ENCODE measurements at places on chromosomes 7 and 10.

DNA sequence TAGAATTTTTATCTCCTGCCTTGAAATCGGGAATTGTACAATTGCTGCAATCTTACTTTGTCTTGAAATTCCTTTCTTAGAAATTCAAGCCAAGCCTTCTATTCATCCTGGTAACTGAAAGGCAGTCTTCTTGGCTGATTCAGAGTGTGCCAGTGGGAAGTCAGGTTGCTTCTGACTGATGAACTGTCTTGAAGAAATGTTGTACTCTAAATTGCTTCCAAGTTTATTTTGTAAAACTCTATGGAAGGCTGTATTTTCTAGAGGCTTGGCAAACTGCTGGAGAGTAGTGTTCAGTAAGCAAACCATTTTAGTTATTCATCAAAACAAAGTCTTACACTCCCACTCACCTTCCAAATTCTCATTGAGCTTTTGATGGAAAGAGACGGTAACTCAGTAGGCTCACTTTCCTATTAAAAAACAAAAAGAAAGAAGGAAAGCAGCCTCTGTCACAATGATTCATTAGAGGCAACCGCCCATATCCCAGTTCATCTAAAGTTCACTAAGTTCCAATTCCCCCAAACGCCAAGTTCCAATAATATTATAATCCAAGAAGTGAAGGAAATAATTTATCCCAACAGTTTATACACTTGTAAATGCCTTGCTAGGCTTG is 187.9 kb upstream of the MALRD1 start:
- no peak for DNase-seq

GRCh38 chr10:21269289-21269688 is 256.2 kb downstream of the SKIDA1 start:
- no peak for DNase-seq

- DNase-seq: no peak
These were observed 100.0 kb upstream of the TRIM24 start for GRCh38 chr7:138359870-138360559.

GRCh38 chr7:36400606-36401005 is 10.9 kb downstream of the ANLN start:
- DNase-seq: no peak

- no peak for DNase-seq
These were observed 2.4 kb downstream of the ACTA2 start for GRCh38 chr10:88949912-88950837.

- no peak for DNase-seq
These were observed 103.3 kb upstream of the DIP2C start for GRCh38 chr10:792792-793100.

- DNase-seq: no peak
These were observed 29.2 kb upstream of the AP5Z1 start for GRCh38 chr7:4745971-4746919.

GRCh38 chr10:101960879-101961395 is 95.0 kb downstream of the ARMH3 start:
- DNase-seq: no peak

- no peak for DNase-seq
These were observed 5.9 kb upstream of the PRSS58 start for GRCh38 chr7:142263598-142264380.

GRCh38 chr7:45691155-45691656 is 117.0 kb downstream of the ADCY1 start:
- no peak for DNase-seq

GRCh38 chr10:88500656-88501055 is 82.5 kb downstream of the RNLS start:
- DNase-seq: no peak

- no peak for DNase-seq
These were observed 100.3 kb upstream of the AGBL3 start for GRCh38 chr7:134885967-134886352.

DNA sequence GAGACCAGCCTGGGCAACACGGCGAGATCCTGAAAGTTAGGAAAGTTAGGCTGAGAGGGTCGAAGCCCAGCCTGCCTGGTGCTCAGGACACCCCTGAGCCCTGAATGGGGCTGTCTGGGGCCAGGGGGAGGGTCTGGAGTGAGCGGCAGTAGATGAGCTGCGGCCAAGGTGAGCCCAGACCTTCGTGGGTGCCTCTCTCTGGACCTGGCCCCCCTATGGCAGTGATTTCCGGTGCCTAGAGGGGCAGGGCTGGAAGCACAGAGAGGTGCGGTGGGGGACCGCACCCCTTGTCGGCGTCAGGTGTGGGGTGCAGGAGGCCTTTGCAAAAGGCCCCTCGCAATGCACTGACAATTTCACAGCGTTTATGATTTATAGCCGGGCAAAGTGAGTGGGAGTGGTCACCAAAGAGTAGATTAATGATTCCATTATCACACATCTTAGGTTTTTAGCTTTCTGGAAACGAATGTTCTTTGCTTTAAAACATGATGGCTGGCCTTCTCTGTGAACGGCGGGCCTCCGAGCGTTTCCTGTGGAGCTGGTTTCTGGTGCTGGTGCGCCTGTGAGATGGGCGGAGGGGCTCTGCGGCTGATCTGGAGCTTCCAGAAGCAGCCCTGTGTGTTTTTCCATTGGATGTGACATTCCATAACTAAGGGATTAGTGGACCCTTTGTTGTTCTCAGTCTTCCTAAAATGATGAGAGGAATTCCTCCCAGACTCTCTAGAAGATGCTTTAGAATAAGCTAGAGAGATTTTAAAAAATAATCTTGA is 171.0 kb upstream of the ZNF32 start:
- no peak for DNase-seq

GRCh38 chr7:1883031-1883761 is 213.1 kb downstream of the ELFN1 start:
- no peak for DNase-seq

DNA sequence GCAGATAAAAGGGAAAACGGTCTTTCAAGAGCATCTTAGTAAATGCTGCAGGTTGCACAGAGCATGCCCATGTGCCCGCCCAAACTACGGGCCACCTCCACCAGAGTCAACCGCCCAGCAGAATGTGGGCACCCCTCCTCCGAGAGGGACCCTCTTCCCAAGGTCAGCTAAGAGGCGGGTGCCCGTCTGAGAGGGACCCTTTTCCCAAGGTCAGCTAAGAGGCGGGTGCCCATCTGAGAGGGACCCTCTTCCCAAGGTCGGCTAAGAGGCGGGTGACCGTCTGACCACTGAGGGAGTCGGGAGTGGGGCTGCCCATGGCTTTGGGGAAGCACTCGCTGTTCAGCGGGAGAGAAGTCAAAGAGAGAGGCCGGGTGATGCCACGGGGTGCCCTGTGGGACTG is 113.1 kb downstream of the PTPRN2 start:
- no peak for DNase-seq

DNA sequence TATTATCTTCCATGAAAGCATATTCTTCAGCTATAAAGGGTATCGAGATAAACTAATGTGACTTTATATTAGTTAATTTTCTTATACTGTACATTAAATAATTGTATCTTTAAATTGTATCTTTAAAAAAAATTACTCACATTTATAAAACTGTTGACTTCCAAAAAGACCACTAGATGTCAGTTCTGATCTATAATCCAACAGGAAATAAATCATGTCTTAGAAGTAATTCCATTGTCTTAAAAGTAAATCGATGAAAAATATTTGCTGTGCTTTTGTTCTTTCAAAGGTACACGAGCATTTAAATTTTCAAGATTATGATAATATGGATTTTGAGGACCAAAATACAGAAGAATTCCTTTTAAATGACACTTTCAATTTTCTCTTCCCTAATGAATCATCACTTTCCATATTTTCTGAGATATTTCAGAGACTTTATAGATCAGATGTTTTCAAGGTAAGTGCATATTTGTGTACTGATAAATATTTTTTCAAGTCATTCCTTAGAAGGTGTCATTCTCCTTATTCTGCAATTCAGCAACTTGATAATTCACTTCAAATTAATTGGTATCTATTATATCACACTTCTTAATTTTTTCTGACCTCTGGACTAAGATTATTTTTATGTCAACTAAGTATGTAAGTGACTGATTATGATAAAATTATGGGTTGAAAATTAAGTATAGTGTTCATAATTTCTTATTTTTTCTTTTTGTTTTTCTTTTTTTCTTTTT is 138.5 kb downstream of the CPED1 start:
- no peak for DNase-seq

- DNase-seq: no peak
These were observed 128.4 kb upstream of the RSU1 start for GRCh38 chr10:16945593-16945992.

- DNase-seq: no peak
These were observed 240.2 kb downstream of the PRKG1 start for GRCh38 chr10:51314481-51314880.

GRCh38 chr7:151157645-151158329 is 9.7 kb downstream of the GBX1 start:
- no peak for DNase-seq

DNA sequence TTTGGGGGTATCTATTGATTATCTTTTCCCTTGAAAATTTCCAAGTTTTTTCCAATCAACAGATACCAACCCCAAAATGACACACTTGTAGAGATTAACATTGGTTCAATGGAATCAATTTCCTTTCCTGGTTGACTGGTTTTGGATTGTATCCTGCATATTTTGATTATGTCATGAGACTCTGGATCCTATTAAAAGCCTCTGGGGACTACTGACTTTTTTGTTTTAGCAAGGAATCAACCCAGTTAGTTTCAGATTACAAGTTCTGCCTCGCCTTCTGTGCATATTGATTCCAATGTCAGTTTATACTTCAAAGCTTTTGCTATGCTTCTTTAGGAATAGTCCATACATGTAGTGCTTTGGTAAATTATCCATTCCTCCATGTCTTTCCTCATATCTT is 29.2 kb downstream of the COPG2 start:
- DNase-seq: no peak

DNA sequence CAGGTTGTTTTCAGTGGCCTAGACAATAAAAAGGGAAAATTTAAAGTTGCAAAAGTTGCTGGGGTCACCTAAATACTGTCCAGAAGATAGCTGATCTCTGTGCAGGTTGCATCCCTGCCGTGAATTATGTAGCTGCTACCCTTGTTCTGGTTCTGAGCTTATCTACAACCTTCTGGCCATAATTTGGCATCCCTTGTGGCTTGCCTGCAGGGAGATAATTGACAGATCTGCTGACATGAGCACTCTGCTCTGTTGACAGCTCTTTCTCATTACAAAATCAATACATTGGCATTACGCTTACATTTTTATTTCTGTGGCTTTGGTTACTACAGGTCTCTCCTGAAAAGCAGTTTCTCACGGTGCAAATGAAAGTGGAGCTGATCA is 29.3 kb upstream of the HECTD2 start:
- DNase-seq: no peak

DNA sequence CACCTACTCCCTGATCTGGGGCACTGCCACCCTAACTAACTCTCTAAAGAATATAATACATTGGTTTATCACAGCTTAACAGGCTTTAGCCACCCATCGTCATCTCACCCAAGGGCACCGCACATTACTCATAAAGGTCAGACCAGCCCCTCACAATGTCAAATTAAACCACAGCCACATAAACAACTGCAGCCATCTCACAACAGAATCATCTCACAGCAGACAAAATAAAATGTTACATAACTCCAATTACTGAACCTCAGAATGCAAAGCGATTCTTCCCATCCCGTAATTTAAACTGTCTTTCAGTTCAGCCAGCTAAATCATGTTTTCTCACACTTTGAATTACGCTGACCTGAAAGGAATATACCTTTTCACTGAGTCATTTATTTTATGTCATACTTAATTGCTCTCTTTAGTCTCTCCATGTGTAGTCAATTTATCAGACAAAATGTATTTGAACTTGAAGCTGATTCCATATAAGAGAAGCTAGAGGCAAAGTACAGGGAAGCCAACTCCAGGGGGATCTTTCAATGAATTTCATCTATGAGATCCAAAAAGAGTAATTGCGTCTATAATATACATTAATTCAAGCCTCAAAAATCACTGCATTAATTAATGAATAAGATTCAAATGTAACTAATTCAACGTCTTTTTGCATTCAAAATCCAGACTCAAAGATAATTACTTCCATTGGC is 96.9 kb upstream of the NEBL start:
- DNase-seq: no peak

DNA sequence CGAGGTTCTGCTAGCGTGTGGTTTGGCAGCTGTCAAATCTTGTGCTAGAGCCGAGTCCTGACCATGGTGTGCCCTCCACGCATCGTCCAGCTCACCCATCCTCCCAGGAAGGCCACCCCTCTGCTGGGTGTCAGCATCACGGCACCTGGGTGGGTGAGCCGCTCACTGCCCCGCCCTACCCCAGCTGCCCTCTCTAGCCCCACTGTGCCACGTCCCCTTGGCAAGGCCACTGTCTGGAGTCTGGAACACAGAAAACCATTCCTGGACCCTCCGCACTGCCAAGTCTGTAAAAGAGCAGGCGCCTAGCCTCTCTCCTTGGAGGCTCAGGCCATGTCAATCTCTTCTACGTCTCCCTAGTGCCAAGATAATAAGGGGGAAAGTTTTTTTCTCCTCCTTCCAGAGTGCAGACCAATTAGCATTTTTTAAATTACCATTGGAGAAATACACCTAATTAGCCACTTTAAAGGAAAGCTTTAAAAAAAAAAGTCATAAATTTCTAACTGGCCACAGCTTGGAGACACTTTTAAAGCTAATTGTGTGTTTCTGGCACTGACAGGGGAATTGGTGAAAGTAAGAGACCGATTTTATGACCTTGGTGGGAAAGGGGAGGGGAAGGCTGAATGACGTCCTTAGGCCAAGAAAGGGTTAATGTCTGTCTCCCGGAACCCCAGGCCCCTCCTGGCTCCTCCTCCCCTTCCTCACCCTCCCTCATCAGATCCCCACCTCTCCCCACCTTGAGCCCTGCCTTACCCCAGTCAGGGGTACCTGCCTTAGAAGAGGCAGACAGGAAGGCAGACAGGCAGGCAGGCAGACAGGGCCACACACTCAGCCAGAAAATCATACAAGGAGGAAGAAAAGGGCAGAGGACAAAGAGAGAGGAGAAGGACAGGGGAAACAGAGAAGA is 151.2 kb downstream of the PLXNA4 start:
- DNase-seq: no peak

DNA sequence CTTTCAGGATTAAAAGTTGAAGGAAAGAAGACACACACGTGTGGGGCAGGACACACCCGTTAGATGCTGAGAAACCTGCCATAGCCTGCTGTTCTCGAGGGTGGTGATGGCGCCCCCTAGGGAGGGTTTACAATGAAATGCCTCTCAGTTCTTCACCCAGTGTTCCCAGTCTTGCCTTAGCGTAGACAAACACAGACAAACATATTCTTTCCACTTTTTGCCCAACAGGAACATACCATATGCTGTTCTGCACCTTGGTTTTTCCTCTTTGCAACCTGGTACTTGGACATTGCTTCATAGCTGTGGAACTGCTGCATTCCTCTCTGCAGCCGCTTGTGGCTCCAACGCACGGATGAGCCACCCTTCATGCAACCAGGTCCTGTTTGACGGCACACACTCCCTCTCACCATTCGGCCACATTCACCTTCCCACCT is 23.3 kb upstream of the HSPA12A start:
- DNase-seq: no peak
